ENCODE measurements at places on chromosomes 7 and 10.
A peak's percentile ranks its signal among the peaks of the same experiment; 100 is the strongest.

GRCh38 chr10:61024151-61024855, 80.3 kb upstream of the RHOBTB1 start:
- no peak for DNase-seq

GRCh38 chr10:75717126-75717916, 285.9 kb downstream of the LRMDA start:
- DNase-seq: no peak

DNA sequence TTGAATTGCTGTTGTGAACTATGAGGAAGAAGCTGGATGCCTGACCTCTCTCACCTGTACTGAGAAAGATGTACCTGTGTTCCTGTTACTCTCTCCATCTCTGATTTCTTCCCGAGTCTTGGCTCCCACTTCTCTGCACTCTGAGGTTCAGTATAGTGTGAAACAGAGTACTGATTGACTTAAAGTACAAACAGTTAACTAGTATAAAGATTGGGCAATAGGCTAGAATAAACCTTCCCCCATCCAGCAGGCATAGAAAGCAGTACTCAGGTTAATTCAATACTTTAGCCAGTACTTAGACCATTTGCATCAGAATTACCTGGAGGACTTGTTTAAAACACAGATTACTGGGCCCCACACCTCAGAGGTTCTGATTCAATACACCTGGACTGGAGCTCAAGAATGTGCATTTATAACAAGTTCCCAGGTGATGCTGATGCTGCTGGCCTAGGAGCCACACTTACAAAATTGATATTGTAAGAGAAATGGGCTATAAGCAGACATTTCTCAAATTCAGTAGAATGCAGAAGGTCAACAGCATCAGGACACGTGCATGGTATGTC, 51.6 kb downstream of the ANK3 start:
- no peak for DNase-seq

DNA sequence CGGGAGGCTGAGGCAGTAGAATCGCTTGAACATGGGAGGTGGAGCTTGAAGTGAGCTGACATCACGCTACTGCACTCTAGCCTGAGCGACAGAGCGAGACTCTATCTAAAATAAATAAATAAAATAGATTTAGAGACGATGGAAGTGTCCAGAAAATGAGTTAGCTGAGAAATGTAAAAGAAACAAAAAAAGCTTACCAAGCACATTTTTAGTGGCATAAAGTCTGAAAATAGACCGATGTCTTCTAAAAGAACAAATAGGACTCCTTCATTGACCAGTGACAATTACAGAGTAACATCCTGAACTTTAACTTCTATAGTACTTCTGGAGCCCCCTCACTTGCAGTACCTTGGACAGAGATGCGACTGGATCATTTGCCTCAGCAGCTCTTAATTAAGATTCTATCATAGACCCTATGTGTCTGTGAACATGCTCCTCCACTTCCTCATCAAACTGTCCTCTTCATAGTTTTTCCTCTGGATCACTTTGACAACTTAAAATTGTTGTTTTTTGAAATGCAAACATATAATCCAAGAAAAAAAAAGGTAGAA, 25.2 kb upstream of the SRPK2 start:
- no peak for DNase-seq

GRCh38 chr10:11871466-11871865, 48.3 kb downstream of the PROSER2 start:
- DNase-seq: no peak

DNA sequence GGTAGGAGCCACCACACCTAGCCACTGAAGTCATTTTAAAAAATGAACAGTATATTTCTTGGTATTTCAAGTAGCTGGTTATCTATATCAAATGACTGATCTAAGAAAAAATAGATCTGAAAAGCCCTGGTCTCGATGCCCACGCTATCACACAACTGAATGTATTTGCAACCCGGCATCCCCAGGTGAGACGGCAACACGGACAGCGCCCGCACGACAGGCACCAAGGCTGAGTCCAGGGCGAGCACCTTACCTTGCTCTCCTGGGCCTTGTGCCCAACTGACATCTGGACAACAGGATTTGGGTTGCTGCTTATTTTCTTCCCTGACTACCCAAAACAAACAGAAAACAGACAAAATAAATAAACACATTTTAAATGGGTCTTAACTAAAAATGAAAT, 44.8 kb upstream of the NCAPG2 start:
- no peak for DNase-seq

GRCh38 chr7:10632712-10633111, 341.0 kb upstream of the PHF14 start:
- DNase-seq: no peak

GRCh38 chr10:88528806-88529570, 54.1 kb downstream of the RNLS start:
- DNase-seq: no peak

DNA sequence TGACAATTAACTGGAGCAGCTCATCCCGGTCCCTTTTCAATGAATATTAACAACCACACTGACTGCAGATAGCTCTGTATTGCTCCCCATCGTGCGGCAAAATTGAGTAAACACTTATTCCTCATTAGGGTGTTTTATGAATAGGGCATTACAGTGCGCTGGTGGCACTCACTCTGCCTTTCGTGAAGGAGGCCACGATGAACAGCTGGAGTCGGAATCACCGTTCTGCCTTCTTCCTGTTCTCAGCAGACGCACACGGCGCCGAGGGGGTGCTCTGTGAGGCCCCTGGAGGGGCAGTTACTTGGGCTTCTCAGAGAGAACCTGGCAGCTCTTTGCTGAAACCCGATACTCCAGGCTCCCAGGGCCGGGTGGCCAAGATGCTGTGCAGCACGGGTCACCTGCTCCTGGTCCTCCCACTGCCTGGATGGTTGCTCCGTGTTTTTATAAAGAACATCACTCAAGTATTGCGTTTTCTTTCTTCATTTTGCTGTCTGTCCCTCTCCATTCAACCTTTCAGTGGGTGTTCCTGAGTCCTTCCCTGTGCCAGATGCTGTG, 241.9 kb downstream of the GLRX3 start:
- no peak for DNase-seq

DNA sequence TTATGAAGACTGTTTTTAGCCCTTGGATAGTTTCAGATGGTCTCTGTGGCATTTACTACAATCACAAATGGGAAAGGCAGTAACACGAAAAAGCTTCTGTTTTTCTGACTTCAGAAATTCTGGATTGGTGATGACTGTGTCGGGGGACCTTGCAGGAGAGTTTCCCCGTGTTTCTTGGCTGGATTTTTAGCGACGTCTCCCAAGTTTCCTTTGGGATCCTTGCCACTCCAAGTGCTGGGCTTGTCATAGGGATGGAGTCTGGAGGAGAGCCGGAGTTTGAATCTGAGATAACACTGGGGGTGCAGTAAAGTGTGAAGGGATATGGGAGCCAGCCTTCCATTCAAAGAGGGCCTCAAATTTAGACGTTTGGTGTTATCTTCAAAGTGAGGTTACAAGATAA, 179.0 kb downstream of the SNX10 start:
- no peak for DNase-seq

- DNase-seq: peak; percentile 61
Measured at GRCh38 chr7:131040467-131040932, 287.2 kb upstream of the MKLN1 start.

DNA sequence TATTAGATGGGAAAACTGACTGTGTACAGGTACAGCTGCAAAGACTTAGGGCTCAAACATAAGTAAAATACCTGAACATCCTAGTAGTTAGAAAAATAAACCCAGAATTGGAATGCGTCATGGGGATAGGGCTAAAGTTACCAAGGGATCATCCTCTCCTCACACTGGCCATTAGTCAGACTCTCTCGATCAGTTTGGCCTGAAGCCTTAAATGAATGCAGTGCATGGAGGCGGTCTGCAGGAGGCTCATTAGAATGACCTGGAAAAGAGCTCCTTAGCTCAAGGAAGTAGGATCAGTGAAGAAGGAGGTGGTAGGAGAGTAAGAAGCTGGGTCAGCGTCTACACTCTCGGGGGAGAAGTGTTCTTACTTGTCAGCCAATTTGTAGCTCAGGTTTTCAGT, 35.3 kb downstream of the DENND2A start:
- no peak for DNase-seq

GRCh38 chr10:35778306-35778705, 136.2 kb upstream of the FZD8 start:
- no peak for DNase-seq

DNA sequence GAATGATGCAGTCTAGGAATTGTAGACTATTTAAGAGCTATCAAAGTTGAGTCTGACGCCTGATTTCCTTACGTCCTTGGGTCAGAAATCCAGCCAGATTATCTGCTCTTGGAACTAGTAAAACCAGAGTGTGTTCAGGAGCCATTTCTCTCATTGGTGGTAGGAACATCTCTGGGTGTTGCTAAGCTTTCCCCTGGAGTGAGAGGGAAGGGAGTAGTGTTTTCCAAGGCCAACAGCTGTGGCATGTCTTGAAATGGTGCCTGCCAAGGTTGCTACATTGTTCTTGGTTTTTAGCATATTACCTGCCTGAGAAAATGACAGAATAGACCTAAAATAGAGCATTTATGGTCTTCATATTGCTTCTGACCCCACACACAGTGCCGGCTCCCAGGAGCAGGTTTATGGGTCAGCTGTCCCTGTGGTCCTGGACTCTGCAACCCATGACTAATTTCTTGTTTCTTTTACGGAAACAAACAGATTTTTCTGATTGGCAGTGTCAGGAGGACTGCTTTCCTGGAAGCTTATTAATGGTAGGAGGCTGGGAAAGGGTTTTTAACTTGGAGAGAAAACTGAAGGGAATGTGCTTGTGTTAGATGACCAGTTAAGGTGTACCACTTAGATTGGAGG, 17.5 kb downstream of the GBF1 start:
- no peak for DNase-seq

- no peak for DNase-seq
Measured at GRCh38 chr10:17144032-17144431, 14.4 kb upstream of the CUBN start.

GRCh38 chr7:130938661-130939060, 204.7 kb upstream of the KLF14 start:
- DNase-seq: no peak

- DNase-seq: no peak
Measured at GRCh38 chr7:2465928-2466327, 10.3 kb downstream of the GRIFIN start.

GRCh38 chr7:73307436-73307835, 1.2 kb downstream of the NSUN5 start:
- no peak for DNase-seq

GRCh38 chr10:78557433-78557925, 511.3 kb upstream of the ZMIZ1 start:
- DNase-seq: no peak

- no peak for DNase-seq
Measured at GRCh38 chr7:76315364-76315763, 12.9 kb downstream of the HSPB1 start.

GRCh38 chr10:133537546-133538545, 10.7 kb downstream of the CYP2E1 start:
- no peak for DNase-seq

DNA sequence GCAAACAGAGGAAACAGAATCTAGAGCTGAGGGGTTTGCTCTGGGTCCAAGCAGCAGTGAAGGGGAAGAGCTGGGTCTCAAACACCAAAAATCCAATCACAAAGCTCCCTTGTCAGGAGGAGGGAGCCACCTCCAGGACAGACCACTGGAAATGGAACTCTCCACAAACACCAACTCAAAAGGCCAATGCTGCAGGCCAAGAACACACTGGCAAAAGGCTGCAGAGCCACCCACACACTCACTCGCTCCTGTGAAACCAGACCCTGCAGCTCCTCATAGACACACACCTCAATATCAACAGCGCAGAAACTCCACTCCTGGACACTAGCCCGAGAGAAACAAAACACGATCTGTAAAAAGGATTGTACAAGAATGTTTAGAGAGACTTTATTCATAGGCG, 213.5 kb downstream of the PTPRN2 start:
- no peak for DNase-seq

GRCh38 chr7:85851571-85852193, 664.8 kb upstream of the SEMA3D start:
- no peak for DNase-seq

GRCh38 chr7:42156291-42156865, 80.6 kb downstream of the GLI3 start:
- DNase-seq: no peak

DNA sequence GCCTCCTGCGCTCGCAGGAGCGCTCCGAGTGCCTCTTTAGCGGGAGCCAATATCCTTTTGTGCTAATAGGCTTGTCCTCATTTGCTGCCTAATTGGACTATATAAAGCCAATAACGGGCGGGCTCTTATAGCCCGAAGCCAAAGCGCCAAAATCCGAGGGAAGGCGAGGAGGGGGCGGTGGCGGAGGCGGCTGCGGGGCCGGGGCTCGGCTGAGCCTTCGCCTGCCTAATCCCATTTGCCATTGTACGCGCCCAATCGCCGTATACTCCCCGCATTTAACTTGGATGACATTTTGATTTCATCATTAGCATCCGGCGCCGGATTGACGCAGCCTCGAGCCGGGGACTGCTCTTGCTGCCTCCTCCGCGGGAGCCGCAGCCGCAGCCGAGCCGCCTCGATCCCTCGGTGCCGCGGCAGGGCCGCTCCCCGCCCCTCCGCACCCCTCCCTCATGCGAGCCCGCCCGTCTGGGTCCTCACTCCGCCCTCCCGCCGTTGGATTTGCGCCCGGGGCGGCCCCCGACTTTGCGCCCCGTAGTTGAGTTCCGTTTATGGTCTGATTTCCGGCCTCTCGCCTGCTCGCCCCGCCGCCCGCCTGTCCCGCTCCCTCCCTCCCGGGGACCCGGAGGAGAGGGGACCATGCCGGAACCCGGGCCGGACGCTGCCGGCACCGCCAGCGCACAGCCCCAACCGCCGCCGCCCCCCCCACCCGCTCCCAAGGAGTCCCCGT, at the start of gene HMX3:
HMX3 (plus strand) TSS at position 556 of the 727 bp plus-strand sequence; CDS start at position 637, 81 bp downstream.
- peak; percentile 68 for DNase-seq

- no peak for DNase-seq
Measured at GRCh38 chr10:500876-501275, 188.6 kb downstream of the DIP2C start.

GRCh38 chr10:114754445-114755320, 66.9 kb upstream of the FHIP2A start:
- DNase-seq: no peak

DNA sequence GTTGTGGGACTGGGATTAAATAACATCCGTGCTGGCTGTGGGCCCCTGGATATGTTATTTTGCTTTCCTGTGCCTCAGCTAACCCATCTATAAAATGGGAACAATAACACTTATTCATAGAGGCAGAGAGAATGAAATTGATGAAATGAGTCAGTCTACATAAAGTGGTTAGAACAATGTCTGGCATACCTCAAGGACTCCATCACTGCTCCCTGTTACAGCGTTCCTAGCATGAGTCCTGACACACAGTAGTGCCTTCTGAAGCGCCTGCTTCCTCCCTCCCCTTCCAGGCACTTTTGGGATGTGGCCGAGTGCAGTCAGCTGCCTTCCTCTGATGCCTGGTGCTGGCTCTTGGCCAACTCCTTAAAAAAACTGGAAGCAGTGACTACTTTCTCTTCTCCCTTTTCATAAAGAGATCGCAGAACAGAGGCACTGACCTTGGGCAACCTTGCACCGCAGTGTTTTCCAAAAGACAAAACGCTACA, 108.4 kb upstream of the ZMIZ1 start:
- DNase-seq: no peak

- peak; percentile 6 for DNase-seq
Measured at GRCh38 chr7:93175219-93175618, 27.0 kb upstream of the SAMD9L start.
